ENCODE measurements at places on chromosomes 1 and 21.

- no peak for DNase-seq
Observed at GRCh38 chr1:41776891-41777441, 141.8 kb downstream of the HIVEP3 start.

DNA sequence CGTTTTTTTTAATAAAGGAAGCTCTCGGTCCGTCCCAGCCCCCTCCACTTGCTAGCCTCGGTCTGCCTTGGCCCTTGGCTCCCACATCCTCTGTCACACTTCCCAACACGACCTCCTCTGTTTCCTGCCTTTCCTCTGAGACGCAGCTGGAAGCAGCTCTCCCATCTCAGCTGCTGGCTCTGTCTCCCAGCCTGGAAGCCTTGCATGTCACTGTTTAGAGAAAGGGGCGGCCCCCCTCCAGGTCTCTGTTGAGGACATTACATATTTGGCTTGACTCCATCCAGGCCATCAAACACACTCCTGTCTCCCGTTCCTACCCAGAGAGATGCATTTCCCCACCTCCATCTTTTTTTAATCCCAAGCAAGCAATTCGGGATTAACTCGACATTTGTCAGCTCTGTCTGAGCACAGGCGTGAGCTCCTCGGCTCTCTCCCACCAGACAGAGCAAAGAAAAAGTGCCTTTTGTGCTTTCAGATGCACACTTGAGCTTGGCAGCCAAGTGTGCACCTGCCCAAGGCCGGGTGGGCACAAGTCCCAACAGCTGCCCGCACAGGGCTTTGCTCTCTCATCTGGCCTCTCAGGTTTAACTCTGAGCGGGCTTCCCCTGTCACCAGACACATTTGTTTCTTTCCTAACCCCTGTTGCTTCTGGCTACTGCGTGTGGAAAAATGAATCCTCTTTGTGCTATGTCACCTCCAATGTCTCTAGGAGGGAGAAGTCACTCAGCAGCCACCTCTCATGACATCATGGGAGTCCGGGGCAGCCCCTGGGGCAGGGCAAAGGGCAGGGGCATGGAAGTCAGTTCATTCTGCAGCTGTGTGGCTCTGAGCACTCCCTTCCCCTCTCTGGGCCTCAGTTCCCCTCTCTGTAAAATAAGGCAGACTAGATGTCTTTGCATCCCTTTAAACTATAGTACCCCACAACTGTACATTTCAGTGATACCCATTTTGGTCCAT lies 108.3 kb downstream of the KCND3 start:
- no peak for DNase-seq

- DNase-seq: no peak
Observed at GRCh38 chr1:166907763-166908162, 31.7 kb upstream of the TADA1 start.

DNA sequence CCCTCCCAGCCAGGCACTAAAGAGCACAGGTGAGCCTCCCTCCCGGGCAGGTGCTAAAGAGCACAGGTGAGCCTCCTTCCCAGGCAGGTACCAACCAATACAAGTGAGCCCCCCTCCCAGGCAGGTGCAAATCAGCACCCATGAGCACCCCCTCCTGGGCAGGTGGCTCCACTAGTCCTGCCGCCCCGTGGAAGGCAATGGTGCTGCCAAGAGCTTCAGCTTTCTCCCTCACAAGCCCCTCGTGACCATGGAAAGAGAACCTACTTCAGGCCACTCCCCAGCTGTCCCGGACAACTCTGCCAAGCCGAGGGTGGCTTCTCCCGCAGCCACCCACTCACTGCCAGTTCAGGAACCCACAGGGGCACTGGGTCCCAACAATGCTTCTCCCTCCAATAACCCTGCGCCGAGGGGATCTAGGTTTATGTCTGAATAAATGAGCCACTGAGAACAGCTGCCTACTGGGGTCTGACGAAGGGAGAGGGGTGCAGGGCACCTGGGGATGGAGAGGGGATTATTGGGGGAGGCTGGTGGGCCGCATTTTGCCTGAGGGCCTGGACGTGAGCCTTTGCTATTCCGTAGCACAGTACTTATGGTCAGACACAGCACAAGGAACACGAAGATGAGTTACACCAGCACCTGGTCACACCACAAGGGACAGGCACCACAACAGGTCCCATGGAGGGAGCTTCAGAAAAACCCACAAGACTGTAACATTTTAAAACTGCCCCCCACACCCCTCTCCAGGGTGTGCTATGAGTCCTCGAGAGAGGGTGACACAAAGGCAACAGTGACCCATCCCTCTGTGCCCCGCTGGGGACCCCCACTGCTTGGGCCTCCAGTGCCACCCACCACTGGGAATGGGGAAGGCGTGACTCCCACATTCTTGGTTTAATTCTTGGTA lies 46.3 kb downstream of the PRDM15 start:
- DNase-seq: no peak

GRCh38 chr1:52876843-52877242 lies 34.3 kb downstream of the ZYG11A start:
- DNase-seq: no peak

DNA sequence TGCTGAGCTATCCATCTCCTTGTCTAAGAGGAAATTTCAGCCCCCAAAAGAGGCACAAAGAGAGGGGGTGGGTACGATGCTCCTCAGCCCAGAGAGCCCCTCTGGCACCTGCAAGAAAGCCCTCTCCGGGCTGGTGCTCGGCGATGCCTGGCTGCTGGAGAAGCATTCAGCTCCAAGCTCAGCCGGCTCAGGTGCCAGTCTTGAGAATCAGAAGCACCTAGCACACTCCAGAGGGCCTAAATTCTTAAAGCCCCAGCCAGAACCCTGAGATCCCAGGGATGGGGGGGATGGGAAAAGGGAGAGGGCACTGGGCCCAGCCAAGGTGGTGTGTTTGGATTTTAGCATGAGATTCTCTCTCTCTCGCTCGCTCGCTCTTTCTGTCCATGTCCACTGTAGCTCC lies 2.9 kb downstream of the GRIK3 start:
- DNase-seq: no peak

- no peak for DNase-seq
Observed at GRCh38 chr1:214318956-214319736, 38.2 kb downstream of the SMYD2 start.

- DNase-seq: no peak
Observed at GRCh38 chr21:23016617-23017016, 2018.4 kb downstream of the NCAM2 start.

All from fibroblast of skin of left biceps (primary cell).